ENCODE measurements at places on chromosomes 6 and 20.

DNA sequence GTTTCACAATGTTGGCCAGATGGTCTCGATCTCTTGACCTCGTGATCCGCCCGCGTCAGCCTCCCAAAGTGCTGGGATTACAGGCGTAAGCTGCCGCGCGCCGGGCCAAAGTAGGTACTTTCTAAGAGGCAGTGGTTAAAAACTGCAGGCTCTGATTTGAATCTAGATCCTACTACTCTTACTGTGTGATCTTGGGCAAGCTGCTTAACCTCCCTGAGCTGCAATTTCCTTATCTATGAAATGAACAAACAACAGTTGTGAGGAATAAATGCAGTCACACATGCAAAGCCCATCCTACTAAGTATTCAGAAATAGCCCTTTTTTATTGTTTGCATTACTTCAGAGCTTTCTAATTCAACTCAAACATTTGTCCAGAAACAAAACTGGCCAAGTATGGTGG lies 2.9 kb downstream of the FAXC start:
- DNase-seq: no peak

- DNase-seq: no peak
Measured at GRCh38 chr20:33025318-33025876, 6.1 kb upstream of the BPIFB6 start.

DNA sequence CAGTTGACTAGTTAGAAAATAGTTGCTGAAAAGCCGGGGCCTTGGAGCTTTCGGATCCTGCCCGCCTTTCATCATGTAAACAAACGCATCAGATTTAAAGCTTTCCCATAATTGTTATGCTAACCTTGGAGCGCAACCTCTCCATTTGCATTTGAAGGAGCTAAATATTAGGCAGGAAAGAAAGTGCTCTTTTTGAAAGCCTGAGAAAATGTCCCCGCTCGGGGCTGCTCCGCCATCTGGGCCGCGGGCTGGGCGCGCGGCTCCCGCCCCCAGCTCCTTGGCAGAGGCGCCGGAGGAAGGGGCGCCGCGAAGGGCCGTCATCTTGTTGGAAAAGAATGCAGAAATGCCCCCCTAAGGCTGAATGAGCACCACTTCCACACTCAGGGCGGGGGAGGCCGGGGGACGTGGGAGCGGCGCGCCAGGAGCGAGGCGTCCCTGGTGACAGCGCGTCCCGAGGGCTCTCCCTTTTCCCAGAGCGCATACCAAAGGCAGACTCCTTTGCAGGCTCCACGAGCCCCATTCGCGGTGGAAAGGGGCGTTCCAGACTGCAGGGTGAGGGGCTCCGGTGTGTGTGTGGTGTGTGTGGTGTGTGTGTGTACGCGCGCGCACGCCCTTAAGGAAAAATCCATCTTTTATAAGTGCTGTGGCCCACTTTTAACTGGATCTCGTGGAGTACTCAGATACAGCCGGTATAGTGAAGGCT lies 145.6 kb upstream of the ID4 start:
- DNase-seq: peak; percentile 23

GRCh38 chr6:43026365-43026764 lies 4.9 kb downstream of the RRP36 start:
- DNase-seq: no peak

- no peak for DNase-seq
Measured at GRCh38 chr6:33426590-33427511, 7.0 kb downstream of the SYNGAP1 start.

DNA sequence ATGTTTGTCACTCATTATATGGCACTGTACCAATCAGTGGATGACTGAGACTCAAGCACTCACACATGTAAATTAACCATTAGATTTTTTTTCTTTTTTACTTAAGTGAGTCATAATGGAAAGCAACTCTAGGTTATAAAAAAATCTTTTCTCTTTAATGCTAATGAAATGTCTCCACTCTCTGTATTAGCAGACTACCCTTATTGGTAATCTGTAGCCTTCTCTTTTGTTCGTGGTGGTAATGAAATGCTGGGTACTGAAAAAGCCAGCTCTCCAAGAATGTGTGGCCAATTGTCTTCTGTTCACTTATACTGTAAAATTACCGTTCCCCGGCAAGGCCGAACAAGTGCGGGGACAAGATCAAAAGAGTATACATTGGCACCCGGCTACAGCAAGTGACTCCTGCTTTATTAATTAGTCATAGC lies 69.0 kb downstream of the AFG1L start:
- no peak for DNase-seq

- DNase-seq: no peak
Measured at GRCh38 chr6:129882510-129883023, 21.5 kb upstream of the TMEM244 start.

DNA sequence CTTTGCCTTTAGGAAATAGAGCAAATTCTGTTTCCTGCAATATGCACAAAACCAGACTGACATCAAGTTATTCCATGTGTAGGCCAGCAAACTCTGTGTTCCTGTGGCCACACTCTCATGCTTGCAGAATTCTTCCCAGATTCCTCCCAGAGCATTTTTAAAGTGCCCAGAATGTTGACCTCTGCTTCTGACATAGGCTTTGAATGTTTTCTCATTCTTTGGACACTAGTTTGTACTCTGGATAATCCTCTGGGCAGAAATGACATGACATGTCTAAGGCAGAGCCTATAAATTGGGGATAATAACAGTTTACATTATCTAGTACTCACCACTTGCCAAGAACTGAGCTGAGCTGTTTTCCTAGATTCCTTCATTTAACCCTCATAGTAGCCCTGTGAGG lies 9.2 kb upstream of the EFHC1 start:
- no peak for DNase-seq

- no peak for DNase-seq
Measured at GRCh38 chr6:168009331-168009730, 11.9 kb downstream of the KIF25 start.

DNA sequence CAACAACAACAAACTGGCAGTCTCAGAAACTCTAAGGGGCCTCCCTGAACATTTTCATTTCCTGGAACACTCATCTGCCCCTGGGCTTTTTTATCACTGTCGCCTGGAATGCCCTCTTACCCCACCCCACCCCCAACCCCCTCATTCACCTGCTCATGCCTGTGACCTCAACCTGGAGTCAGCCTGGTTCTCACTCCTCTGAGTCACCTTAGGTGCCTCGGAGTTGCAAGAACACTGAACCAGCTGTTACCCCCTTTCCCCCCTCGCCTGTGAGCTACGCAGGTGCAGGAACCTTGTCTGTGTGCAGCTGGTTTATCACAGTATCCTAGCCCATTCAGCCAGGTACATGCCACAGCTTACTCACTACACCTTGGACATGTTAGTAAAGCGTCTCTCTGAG lies 12.8 kb upstream of the SNAI1 start:
- no peak for DNase-seq

DNA sequence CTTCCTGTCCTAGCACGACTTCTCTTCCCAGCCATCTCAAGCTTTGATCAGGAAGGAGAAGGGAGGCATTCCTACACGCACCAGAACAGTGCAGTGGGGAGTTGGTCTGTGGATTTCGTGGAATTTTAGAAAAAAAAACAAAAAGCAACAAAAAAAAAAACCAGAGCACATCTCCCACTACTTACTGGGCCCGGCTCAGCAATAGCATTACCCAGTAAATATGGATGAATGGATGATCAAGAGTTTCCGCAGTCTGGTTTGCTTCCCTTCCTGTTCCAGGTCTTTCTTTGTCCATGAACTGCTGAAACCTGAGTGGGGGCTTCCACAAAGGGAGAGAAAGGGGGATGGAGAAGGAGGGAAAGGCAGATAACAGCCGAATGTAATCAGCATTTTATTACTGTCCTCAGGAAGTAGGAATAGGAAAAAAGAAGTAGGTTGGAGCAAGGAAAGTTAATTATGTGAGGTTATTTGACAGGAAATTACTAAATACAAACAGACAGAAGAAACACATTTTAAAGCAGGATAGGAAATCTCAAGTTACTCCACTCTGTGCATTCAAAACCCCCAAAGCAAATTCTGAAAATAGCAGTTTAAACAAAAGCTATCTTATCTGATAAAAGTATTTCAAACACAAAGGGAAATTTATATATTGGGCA lies 349.0 kb downstream of the PRL start:
- no peak for DNase-seq

DNA sequence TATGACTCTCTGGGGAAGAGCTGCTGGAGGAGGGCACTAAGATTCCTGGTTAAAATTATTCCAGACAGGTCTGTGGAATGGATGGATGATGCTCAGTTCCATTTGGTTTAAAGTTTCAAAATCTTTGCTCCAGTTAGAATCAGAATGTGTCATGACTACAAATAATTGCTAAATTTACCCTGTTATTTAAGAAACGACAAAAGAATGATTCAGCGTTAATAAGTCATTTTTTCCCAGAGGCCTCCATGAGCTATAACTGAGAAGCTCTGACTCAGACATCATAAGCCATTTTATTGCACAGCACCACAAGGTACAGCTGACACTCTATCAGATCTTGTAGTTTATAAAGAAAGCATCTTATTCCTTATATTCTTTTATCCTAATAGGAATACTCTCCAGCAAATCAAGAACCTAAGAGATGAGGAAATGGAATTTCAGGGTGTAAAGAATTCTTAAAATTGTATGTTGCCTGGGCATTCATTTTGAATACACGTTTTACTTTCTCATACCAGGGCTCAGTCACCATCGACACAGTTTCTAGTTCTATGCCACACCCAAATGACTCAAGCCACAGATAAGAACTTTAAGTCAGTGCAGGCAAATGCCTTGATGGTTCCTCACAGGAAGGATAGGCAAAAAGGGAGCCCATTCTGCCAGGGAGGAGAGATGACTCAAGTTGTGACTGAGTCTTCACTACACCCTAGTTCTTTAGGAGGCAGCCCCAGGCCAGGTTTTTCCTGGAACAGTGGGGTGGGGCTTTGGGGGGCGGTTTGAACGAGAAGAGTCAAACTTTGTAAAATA lies 636.0 kb downstream of the MMUT start:
- DNase-seq: no peak

DNA sequence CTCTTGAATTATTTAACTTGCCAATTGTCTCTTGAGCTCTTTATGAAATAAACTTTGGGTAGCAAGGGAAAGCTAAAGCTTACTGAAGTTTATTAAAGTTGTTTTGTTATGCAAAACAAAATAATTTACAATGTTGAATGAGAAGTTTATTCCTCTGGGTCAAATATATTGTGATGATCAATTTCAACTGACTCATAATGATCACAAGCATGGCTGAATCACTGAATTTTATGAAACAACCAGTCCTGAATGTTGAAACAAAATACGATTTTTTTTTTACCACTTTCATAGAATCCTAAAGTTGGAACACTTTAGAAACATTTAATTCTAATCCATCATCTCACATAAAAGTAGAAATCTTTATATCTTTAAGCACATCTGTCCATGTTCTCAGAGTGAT lies 110.3 kb downstream of the RWDD2A start:
- no peak for DNase-seq

- no peak for DNase-seq
Measured at GRCh38 chr6:11007715-11008608, 36.1 kb downstream of the ELOVL2 start.

- DNase-seq: no peak
Measured at GRCh38 chr20:43744151-43744611, 17.4 kb upstream of the GTSF1L start.

- no peak for DNase-seq
Measured at GRCh38 chr6:136823128-136823660, 802 bp downstream of the PEX7 start.

DNA sequence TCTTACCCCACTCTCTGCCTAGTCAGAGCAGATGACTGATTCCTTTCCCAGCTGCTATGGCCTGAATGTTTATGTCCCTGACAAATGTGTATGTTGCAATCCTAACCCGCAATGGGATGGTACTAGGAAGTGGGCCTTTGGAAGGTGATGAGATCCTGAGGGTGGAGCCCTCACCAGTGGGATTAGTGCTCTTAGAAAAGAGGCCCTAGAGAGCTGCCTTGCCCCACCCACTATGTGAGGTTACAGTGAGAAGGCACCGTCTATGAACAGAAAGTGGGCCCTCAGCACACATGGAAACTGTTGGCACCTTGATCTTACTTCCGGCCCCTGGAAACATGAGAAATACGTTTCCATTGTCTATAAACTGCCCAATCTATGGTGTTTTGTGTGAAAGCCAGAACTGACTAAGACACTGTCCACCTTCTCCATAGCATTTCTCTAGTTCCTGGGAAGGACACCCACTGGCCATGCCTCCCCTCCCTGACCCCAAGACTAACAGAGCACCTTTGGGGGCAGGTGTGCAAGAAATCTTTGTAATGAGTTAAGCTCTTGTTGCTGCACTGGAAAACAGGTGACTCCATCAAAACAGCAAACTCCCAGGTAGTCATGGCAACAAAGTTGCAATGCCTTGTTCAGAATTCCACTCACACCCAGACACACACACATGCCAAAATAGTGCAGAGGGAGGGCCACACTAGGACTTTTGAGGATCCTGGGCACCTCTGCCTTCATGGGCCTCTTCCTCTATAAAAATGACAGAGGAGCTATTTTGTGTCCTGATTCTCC lies 16.2 kb downstream of the GABRR2 start:
- DNase-seq: no peak

- peak; percentile 44 for DNase-seq
Measured at GRCh38 chr6:106444777-106445507, 84.4 kb downstream of the CRYBG1 start.

DNA sequence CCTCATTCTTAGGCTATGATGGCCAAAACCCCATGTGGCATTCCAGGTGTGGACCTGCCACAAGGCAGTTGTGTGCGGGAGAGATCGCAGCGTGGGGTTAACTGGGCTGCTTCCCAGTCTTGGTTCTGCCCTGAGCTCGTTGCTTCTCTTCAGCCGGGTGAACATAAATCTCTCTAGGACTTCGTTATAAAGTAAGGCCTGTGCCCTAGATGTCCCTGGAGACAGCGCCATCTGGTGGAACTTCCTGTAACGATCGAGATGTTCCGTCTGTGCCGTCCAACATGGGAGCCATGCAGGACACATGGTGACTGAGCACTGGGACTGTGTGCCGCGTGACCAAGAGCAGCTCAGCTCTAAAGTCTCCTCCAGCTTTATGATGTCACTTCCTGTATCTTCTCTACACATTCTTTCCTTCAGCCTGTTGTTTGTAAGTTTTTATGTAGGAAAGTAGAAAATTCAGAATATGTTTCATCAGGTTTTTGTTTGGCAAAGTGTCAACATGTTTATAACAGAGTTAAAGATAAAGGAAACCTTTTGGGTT lies 26.8 kb upstream of the RPP40 start:
- DNase-seq: peak; percentile 51

GRCh38 chr6:13767121-13767808 lies 47.1 kb downstream of the MCUR1 start:
- no peak for DNase-seq

- no peak for DNase-seq
Measured at GRCh38 chr6:3250231-3250675, 8.5 kb upstream of the PSMG4 start.
